HS-5 (cell line): ENCODE measurements at places on chromosomes 4 and X.

- DNase-seq = no peak
Observed at GRCh38 chr4:41095192-41095872, 119.0 kb downstream of the APBB2 start.

- DNase-seq = no peak
Observed at GRCh38 chrX:69387567-69388487, 116.3 kb upstream of the NALF2 start.

GRCh38 chrX:48968377-48968776 lies 3.3 kb downstream of the KCND1 start:
- no peak for DNase-seq

- no peak for DNase-seq
Observed at GRCh38 chr4:53601251-53601764, 10.0 kb upstream of the LNX1 start.

DNA sequence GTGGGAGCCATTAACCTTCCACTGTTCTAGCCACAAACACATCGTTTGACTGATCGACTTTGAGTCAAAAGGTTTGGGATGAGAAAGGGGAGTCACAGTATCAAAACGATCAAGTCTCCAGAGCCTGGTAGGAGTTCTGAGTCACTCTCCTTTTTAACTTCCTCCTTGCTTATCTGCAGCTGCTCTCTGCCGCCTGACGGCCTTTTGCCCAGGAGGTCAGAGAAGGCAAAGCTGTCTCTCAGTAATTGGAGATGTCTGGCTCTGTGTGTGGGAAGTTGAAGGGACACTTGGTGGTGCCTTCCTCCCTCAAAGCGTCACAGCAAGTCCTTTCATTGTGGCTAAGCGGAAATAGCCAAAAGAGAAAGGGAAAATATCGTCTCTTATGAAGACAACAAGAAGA lies 63.1 kb downstream of the ANOS1 start:
- no peak for DNase-seq

DNA sequence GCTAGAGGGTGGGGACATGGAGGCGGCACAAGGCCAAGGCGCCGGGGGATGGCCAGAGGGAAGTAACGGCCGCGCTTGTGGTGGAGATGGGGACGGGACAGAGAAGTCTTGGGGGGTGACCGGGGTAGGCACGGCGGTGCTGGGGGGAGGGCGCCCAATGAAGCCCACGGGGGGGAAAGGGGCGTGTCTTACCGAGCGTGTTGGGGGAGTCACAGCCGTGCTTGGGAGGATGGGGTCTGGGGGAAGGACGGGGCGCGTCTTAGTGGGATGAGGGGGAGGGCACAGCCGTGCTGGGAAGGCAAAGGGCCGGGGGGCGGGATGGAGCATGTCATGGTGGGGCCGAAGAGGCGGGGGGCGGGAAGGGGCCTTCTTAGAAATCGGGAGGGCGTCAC lies 952 bp downstream of the ARSD start:
- DNase-seq = no peak
